ENCODE measurements at places on chromosomes 5 and 9.

- H3K36me3 ChIP-seq = no peaks in the 10 kb centered on the region
- no peak overlapping the region for H3K4me3 ChIP-seq
- DNase-seq = no peak
- peaks cover 30% of the 10 kb centered on the region for H3K4me1 ChIP-seq
- no peaks in the 10 kb centered on the region for H3K27me3 ChIP-seq
Measured at GRCh38 chr5:88954511-88954910, 71.5 kb upstream of the MEF2C start.

- H3K4me3 ChIP-seq = no peak overlapping the region
- H3K4me1 ChIP-seq = no peaks in the 10 kb centered on the region
- no peaks in the 10 kb centered on the region for H3K36me3 ChIP-seq
- no peaks in the 10 kb centered on the region for H3K27me3 ChIP-seq
Measured at GRCh38 chr5:20604992-20605391, 617.0 kb upstream of the CDH18 start.

DNA sequence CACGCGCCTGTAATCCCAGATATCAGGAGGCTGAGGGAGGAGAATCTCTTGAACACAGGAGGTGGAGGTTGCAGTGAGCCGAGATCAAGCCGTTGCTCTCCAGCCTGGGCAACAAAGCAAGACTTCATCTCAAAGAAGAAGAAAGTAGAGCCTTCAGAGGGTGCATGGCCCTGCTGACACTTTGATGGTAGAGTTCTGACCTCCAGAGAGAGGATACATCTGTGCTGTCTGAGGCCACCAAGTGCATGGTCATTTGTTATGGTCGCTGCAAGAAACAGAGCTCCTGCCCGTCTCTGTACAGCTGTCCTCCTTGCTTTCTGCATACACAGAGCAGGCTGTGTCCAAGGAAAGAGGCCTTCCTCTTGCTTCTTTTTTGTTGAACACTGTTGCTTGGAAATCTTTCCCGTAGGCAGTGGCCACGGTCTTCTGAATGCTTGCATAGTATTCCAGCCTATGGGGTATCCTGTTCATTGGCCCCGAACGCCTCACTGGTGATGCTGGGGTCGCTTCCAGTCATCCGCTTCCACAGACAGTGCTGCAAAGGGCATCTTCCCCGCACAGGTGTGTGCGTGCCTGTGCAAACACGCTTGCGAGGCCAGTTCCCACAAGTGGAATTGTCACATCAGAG is 36.8 kb upstream of the UNC5A start:
- DNase-seq = no peak
- H3K36me3 ChIP-seq = no peaks in the 10 kb centered on the region
- no peak overlapping the region for H3K4me3 ChIP-seq
- H3K27ac ChIP-seq = no peak overlapping the region
- H3K4me1 ChIP-seq = no peaks in the 10 kb centered on the region

GRCh38 chr9:104233366-104233765 is 139.3 kb downstream of the SMC2 start:
- no peaks in the 10 kb centered on the region for H3K4me1 ChIP-seq
- no peak overlapping the region for H3K27ac ChIP-seq
- H3K36me3 ChIP-seq = no peaks in the 10 kb centered on the region
- no peak overlapping the region for H3K4me3 ChIP-seq

DNA sequence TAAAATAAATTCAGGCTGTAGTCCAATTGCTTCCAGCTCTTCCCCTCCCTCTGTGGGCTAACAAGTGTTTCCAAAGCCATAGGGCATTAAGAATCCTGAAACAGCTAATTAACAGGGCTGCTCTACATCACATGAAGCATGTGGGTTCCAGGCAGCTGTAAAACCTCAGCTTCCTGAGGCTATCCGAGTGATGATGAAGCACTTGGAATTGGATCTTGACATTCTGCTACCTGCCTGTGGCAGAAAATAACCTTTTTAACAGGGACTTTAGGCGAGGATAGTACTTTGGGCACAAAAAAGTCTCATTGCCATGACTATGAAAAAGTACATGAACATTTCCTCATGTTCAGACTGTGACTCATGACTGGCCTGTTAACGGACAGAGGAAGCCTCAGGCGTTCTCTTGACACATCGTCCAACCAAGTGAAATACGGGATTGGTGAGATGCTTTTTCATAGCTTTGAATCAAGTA is 107.2 kb downstream of the PDE4D start:
- H3K27me3 ChIP-seq = no peaks in the 10 kb centered on the region
- no peak overlapping the region for H3K27ac ChIP-seq
- no peaks in the 10 kb centered on the region for H3K36me3 ChIP-seq
- DNase-seq = no peak
- no peak overlapping the region for H3K4me3 ChIP-seq

- no peak overlapping the region for H3K4me3 ChIP-seq
- no peak for DNase-seq
- no peak overlapping the region for H3K27ac ChIP-seq
- H3K27me3 ChIP-seq = no peaks in the 10 kb centered on the region
- H3K4me1 ChIP-seq = no peaks in the 10 kb centered on the region
- H3K36me3 ChIP-seq = peaks cover 77% of the 10 kb centered on the region
Measured at GRCh38 chr9:32456564-32456963, 69.4 kb downstream of the RIGI start.

GRCh38 chr9:22469928-22470544 is 23.4 kb downstream of the DMRTA1 start:
- no peaks in the 10 kb centered on the region for H3K36me3 ChIP-seq
- H3K4me1 ChIP-seq = no peaks in the 10 kb centered on the region
- H3K27ac ChIP-seq = no peak overlapping the region
- DNase-seq = no peak

DNA sequence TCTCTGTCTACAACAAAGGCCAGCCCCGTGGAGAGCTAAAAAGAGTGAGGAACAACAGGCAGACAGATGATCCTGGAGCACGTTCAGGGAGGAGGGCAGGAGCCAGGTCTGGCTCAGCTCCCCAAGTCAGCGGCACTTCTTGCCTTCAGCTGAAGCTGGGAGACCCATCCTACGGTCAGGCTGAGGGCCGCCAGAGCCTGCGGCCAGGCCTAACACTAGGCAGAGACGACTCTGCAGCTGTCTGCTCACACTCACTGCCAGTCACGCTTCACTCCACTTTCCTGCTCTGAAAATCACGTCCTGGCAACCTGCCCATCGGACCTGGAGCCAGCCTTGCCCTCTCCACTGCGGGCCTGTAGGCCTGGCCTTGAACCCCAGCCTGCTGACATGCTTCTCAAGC is 160.9 kb upstream of the LHFPL2 start:
- H3K27me3 ChIP-seq = no peaks in the 10 kb centered on the region
- H3K27ac ChIP-seq = no peak overlapping the region
- H3K4me1 ChIP-seq = no peaks in the 10 kb centered on the region
- no peak for DNase-seq
- no peak overlapping the region for H3K4me3 ChIP-seq

- no peak overlapping the region for H3K27ac ChIP-seq
- H3K4me3 ChIP-seq = no peak overlapping the region
- H3K36me3 ChIP-seq = no peaks in the 10 kb centered on the region
- no peak for DNase-seq
- no peaks in the 10 kb centered on the region for H3K4me1 ChIP-seq
- no peaks in the 10 kb centered on the region for H3K27me3 ChIP-seq
Measured at GRCh38 chr9:135833864-135834263, 73.5 kb downstream of the CAMSAP1 start.

DNA sequence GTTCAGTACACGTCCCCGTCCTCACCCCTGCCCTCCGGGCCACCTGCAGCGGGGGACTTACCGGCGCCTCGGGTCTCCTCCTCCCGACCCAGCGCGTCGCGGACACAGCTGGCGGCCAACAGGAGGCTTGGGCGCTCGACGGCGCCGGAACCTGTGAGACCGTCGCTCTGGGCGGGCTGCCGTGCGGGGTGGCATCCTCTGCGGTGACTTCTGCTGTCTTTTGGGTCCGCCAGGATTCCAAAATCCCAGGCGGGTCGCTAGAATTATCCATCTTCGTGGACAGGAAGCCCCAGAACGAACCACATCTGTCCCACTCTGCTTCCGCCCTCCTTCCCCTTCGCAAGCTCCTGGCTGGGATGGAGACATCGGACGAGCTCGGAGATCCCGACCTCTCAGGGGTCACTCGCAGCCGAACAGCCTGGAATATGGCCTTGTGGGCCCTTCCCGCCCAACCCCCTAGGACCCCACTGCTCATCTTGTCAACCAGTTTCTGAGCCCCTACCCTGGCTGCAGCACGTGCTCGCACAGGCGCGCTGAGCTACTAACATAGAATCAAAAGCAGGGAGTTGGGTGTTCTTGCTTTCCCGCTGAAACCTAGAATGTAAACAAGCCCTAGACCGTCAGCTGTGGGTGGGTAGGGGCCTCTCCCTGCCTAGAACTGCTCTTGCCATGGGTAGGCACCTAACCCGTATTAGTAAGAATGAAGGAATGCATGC is 947 bp upstream of the MARCHF3 start:
- peak; percentile 65 for DNase-seq
- H3K27ac ChIP-seq = peak overlapping the region; percentile 87
- no peaks in the 10 kb centered on the region for H3K27me3 ChIP-seq
- H3K4me1 ChIP-seq = peaks cover 13% of the 10 kb centered on the region

DNA sequence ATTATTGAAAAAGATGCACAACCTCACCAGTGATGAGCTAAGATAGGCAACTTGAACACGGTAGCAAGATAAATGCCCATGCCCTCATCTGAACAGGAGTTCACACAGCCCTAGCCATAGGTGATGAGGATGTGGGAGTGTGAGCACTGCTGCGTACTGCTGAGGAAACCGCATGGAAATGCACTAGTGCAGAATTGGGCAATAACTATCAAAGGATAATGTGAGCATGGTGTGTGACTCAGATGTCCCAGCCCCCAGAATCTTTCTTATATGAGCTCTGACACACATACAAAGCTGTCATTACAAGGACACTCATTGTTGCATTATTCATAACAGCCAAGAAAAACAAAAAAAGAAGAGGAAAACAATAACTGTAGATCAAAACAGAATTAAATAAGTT is 521.2 kb downstream of the IRX1 start:
- H3K4me1 ChIP-seq = no peaks in the 10 kb centered on the region
- H3K36me3 ChIP-seq = no peaks in the 10 kb centered on the region
- DNase-seq = no peak
- no peak overlapping the region for H3K4me3 ChIP-seq
- H3K27me3 ChIP-seq = no peaks in the 10 kb centered on the region
- no peak overlapping the region for H3K27ac ChIP-seq

GRCh38 chr9:86634501-86634900 is 280.3 kb upstream of the TUT7 start:
- no peaks in the 10 kb centered on the region for H3K36me3 ChIP-seq
- DNase-seq = no peak
- no peaks in the 10 kb centered on the region for H3K27me3 ChIP-seq
- no peaks in the 10 kb centered on the region for H3K4me1 ChIP-seq
- no peak overlapping the region for H3K27ac ChIP-seq

- H3K4me1 ChIP-seq = peaks cover 6% of the 10 kb centered on the region
- H3K27me3 ChIP-seq = no peaks in the 10 kb centered on the region
- H3K4me3 ChIP-seq = no peak overlapping the region
- H3K36me3 ChIP-seq = no peaks in the 10 kb centered on the region
Measured at GRCh38 chr5:87361536-87362213, 51.1 kb downstream of the CCNH start.

- no peaks in the 10 kb centered on the region for H3K4me1 ChIP-seq
- DNase-seq = peak; percentile 22
- H3K27me3 ChIP-seq = no peaks in the 10 kb centered on the region
- no peak overlapping the region for H3K27ac ChIP-seq
- H3K36me3 ChIP-seq = no peaks in the 10 kb centered on the region
- no peak overlapping the region for H3K4me3 ChIP-seq
Measured at GRCh38 chr5:113336975-113337374, 97.8 kb downstream of the TSSK1B start.

GRCh38 chr5:159057426-159057825 is 42.3 kb downstream of the EBF1 start:
- no peak for DNase-seq
- no peaks in the 10 kb centered on the region for H3K4me1 ChIP-seq
- no peaks in the 10 kb centered on the region for H3K27me3 ChIP-seq
- H3K27ac ChIP-seq = no peak overlapping the region
- no peak overlapping the region for H3K4me3 ChIP-seq

- no peak for DNase-seq
- H3K36me3 ChIP-seq = no peaks in the 10 kb centered on the region
- no peak overlapping the region for H3K27ac ChIP-seq
- H3K4me3 ChIP-seq = no peak overlapping the region
Measured at GRCh38 chr9:68690088-68690487, 15.0 kb upstream of the PIP5K1B start.

- H3K4me1 ChIP-seq = no peaks in the 10 kb centered on the region
- DNase-seq = peak; percentile 76
- peak overlapping the region; percentile 31 for H3K27ac ChIP-seq
- no peaks in the 10 kb centered on the region for H3K27me3 ChIP-seq
Measured at GRCh38 chr9:1231998-1232919, 182.1 kb downstream of the DMRT2 start.

GRCh38 chr5:63743096-63743798 is 219.0 kb downstream of the HTR1A start:
- no peak overlapping the region for H3K27ac ChIP-seq
- no peaks in the 10 kb centered on the region for H3K36me3 ChIP-seq
- no peaks in the 10 kb centered on the region for H3K27me3 ChIP-seq
- no peak overlapping the region for H3K4me3 ChIP-seq

DNA sequence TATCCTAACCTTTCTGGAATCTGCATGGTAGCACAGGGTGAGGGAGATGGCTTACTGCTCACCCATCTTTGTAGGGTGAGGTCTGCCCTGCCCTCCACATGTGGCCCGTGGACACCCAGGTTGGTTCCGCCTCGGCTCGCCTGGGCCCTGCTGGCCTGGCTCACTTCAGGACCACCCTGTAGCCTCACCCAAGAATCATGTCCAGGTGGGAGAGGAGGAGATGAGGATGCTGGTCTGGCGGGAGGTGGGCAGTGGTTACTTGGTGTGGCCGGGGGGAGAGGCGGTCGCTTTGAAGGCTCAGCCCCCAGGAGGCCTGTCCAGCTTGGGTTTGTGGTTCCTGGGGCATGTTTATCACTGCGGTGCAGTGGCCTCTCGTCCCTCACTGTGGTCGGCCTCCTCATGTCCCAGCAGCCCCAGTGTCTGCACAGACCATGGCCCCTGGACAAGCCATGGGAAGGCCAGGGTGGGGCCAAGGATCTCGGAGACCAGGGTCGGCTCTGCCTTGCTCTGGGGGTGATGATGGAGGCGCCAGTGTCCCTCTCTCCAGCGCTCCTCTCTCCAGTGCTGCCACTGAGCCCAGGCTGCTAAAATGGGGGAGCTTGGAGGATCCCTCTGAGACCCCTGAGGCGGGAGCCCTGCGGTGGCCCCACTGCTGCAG is 4.6 kb downstream of the OBP2B start:
- H3K4me3 ChIP-seq = no peak overlapping the region
- H3K4me1 ChIP-seq = no peaks in the 10 kb centered on the region
- no peak overlapping the region for H3K27ac ChIP-seq

DNA sequence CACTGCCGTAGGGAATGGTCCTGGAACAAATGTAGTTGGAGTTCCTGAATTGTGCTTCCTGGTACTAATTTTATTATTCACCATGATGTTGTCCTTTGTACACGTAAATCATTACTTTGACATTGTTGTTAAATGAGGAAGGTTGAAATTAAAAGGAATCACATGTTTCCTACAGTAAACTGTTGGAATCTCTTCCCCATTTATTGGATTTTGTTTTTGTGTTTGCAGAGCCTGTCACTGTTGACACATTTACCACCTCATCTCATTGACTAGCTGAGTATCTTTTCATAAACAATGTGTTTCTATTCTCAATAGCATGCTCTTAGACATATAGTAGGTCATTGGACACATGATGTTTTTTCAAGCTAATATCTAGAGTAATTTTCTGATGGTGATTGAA is 1012.5 kb downstream of the NR2F1-AS1 start:
- H3K4me1 ChIP-seq = no peaks in the 10 kb centered on the region
- no peak overlapping the region for H3K4me3 ChIP-seq
- H3K27ac ChIP-seq = no peak overlapping the region
- no peaks in the 10 kb centered on the region for H3K36me3 ChIP-seq
- DNase-seq = no peak
